ENCODE measurements at places on chromosomes 2 and 18. TPM values are rescaled to one million over a fixed set of nuclear protein-coding genes. Genes with fewer than 3 reads are reported as not detected.

GRCh38 chr2:226728996-226729395 is 70.6 kb downstream of the IRS1 start:
- peak; percentile 5 for DNase-seq

DNA sequence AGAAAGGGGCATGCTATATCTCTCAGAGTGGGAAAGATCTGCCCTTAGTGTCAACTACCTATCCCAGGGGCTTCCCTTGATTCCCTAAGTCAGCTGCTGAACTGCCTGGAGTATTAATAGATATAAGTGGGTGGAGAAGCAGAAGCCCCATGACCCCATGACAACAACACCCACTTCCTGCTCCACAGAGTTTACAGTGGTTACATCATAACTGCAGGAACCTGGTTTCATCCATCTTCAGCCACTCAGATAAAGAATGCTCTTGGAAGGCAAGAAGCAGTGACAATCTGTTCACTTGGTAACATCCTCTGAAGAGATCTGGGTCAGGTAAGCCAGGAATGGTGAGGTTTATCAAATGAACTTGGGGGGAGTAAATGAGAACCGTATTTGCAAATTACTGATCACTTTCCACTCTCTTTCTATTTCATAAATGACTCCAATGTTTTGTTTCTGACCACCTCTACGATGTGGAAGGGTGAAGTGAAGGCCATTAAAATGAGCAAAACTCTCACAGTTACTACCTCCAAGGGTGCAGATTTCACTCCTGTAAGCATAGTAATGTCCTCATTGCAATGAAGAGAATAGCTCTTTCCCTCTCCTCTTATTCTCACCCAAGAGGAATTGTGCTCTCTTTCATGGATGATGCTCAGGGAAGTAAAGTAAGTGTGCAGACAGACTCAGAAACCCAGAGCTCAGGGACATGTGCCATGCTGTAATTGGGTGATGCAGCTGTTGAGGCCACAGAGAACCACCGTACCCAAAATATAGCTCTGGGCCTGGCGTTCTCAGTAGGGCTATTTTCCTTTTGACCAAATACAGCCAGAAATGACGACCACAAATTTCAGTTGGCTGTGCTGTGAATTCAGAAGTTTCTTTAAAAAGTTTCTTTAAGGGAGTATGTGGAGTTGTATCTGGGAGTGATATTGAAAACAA is 192.8 kb upstream of the APCDD1 start:
- no peak for DNase-seq

DNA sequence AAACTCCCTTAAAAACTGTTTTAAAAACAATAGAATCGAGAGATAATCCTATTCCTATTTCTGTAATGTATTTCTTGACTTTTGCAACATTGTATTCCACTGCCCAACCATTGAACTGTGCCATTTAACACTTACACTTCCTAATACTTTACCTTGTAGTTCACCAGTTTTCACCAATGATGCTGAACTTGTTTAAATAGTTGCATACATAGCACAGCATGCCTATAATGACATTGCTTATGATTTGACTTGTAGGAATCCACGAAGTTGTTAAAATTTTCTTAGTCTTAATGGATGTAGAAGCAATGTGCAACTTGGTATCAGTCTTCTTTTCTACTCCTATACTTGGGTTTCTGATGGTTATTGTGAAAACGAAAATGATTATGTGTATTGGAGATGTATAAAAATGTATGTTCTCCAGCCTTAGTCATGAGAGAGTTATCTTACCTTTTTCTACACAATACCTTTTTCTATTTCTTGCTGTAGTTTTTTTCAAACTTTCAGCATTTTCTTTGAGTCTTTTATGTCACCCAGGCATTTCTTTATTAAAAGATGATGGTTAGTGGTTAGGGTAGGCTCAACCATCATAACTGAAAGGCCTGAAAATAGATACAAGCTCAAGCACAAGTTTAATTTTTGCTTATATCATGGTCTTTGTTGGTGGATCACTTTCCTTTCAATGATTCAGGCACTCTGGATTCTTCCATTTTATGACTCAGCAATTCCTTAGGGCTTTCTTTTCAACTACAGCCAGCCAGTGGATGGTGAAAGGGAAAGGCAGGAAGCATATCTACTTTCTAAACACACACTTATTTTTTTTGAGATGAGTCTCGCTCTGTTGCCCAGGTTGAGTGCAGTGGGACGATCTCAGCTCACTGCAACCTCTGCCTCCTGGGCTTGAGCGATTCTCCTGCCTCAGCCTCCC is 9.4 kb downstream of the GPD2 start:
- peak; percentile 63 for DNase-seq

Gene TUBB8B
- not detected for total RNA-seq

GRCh38 chr2:128159437-128159836 is 68.4 kb downstream of the UGGT1 start:
- DNase-seq: no peak

GRCh38 chr2:48927355-48927754 is 171.8 kb upstream of the LHCGR start:
- DNase-seq: no peak

GRCh38 chr2:239882331-239882732 is 142.8 kb downstream of the NDUFA10 start:
- no peak for DNase-seq
